ENCODE measurements at places on chromosomes 2 and 18.
A peak's percentile ranks its signal among the peaks of the same experiment; 100 is the strongest.

DNA sequence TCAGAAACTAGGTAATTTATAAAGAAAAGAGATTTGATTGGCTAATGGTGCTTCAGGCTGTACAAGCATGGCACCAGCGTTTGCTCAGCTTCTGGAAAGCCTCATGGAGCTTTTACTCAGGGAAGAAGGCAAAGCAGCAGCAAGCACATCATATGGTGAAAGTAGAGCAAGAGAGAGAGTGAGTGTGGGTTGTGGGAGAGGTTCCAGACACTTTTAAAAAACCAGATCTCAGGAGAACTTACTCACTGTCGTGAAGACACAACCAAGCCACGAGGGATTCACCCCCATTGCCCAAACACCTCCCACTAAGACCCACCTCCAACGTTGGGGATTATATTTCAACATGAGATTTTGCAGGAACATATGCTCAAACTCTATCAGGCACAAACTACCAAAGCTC is 554.6 kb upstream of the TNP1 start:
- DNase-seq, result no peak

GRCh38 chr2:17599617-17600016 is 59.1 kb downstream of the VSNL1 start:
- no peak for DNase-seq

- DNase-seq, result no peak
These were observed 40.4 kb downstream of the SERTAD2 start for GRCh38 chr2:64613276-64613675.

- no peak for DNase-seq
These were observed 62.4 kb upstream of the LTBP1 start for GRCh38 chr2:32884346-32884745.

GRCh38 chr18:76975577-76976110 is 153.3 kb downstream of the ZNF236 start:
- DNase-seq, result no peak

DNA sequence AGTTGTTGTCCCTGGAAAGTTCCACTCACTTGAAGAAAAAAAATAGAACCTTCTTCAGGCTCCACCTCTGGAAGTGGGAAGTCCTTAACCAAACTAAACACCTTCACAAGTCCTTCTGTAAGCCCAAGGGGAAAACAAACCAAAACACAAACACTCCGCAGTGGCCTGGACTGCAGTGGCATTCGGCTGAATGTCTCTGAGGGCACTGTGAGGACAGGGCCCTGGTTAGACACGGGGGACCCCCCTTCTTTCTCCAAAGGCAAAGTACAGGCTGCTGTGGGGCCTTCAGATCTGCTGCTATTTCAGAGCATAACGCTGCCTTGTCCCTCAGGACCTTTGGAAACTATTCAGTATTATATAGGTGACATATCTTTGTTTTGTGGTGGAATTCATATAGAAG is 28.1 kb downstream of the FOSL2 start:
- DNase-seq, result no peak

DNA sequence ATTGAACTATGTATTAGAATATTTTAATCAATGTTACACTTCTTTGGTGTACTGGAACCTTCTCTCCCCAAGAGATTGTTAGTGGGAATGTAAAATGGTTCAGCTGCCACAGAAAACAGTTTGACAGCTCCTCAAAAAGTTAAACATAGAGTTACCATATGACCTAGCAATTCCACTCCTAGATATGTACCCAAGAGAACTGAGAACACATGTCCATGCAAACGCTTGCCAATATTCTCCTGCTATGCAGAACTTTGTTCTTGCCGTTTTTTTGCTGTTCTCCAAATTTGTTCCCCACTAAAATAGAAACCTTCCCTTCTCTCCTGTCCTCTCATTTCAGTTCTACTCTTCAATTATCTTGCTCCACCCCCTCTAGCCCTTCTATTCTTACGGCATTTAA is 87.6 kb downstream of the PTPN2 start:
- DNase-seq, result no peak

- DNase-seq, result no peak
These were observed 17.5 kb downstream of the SLC4A3 start for GRCh38 chr2:219644801-219645480.

GRCh38 chr18:43271593-43272432 is 5.5 kb downstream of the SYT4 start:
- DNase-seq, result no peak

DNA sequence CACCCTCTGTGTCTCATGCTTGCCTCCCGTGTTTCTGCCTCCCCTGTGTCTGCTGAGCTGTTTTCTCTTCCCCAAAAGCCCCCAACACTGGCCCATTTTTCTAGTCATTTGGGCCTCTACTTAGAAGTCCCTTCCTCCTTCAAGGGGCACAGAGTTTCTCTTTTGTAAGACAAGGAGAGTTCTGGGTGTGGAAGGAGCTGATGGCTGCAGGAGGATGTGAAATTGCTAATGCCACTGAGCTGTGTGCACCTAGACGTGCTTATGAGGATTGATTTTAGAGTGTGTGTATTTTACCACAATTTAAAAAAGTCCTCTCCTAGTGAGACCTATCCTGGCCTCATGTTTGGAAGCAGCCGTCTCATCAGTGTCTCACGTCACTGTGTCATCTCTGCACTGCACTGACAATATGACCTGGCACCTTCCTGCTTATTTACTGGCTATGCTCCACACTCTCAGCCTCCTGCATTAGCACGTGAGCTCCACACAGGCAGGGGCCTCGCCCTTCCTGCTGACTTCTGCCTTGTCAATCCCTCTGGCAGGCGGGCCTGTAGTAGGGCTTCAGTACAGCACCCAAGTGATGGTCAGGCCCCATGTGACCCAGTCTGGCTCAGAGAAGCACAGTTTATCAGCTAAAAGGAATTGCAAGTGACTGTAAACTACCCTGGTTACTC is 8.0 kb upstream of the MBP start:
- DNase-seq, result no peak

- DNase-seq, result no peak
These were observed 17.5 kb downstream of the FTCDNL1 start for GRCh38 chr2:199833525-199833924.

DNA sequence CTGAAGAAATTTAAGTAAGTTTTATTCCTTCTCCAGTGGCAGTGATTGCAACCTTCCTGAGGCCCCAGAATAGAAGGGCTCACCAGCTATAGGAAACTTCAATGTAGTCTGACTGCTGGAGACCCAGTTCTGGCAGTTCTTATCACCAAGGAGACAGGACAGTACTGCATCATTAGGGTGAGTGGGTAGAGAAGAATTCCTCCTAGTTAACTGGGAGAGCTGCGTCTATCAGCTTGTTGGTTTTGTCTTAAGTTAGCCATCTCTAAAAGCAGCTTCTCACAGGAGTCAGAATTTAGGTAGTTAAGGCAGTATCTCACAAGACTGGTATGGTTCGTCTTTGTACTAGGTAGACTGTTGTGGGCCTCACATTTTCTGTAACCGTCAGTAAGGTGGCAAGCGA is 3.3 kb upstream of the MSTN start:
- DNase-seq, result no peak

DNA sequence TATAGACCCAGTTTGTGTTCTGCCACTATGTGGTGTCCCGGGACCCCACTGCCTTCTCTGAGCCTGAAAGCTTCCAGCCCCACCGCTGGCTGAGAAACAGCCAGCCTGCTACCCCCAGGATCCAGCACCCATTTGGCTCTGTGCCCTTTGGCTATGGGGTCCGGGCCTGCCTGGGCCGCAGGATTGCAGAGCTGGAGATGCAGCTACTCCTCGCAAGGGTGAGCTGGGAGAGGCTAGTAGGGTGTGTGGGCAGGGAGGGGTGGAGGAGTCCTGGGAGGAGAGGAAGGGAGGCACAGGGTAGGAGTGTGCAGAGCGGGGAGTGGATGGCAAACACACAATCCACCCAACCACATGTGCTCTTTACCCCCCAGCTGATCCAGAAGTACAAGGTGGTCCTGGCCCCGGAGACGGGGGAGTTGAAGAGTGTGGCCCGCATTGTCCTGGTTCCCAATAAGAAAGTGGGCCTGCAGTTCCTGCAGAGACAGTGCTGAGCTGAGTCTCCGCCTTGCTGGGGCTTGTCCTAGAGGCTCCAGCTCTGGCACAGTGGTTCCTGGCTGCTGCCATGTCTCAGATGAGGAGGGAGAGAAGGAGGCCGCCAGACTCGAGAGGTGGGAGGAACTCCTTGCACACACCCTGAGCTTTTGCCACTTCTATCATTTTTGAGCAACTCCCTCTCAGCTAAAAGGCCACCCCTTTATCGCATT is 16.9 kb downstream of the PRKAG3 start:
- DNase-seq, result no peak

DNA sequence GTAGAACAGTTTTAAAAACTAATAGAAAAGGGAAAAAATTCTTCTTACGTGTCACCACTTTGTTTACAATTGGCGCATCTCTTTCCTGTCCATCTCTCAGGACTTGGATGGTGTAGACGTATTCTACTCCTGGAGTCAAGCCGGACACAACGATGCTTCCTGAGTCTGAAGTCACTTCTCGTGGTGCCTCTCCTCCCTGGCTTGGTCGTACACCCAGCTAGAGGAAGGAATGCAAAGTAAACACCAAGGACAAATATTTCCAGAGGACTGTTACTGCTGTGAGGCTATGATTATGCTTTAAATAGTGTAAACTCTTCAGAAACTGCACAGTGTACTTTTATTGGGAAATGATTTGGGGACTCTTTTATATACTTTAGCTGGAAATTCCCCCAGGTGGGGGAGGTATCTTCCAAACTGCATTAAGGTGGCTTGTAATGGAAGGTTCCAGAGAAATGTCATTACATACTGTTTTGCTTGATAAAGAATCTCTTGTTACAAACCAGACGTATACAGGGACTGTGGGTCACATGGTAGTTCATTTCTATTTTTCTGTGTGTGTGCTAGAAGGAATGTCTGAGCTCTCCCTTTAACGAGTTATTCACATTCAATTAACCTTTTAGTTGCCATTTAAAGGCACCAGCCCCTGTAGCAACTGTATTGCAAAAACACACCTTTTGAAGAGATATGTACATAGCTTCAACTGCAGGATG is 38.1 kb downstream of the FN1 start:
- DNase-seq, result no peak

DNA sequence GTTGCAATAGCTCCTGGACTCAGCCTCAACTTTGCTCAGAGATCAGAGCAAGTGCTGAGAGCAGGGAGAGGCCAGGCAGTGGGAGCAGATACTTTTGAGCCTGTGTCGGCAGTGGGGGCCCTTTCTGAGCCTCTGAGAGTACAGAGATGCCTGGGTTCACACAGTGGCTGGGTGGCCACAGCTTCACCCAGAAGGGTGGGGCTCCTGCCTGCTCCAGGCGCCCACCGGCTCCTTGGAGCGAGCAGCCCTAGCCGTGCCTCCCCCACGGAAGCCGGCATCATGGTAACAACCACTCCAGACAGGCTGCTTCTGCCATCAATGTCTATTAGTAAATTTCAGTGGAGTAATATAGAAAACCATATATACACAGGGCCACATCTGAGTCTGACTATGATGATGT is 619.2 kb upstream of the SETBP1 start:
- no peak for DNase-seq

DNA sequence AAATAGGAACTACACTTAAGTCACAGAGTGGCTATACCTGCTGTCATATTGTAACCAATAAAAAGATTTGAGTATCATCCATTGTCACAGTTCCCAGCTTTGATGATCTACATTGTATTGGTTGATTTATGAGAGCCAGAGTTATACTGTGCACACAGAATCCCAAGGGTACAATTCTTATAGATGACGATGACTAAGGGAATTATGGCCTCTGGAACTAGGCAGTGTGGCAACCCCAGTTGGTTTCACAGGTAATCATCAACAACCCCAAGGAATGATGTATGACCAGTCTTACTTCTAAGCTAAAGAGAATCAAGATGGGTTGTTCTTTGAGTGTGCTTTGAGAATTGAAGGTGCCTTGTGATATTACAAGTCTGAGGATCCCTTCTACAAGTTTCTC is 217.3 kb downstream of the ETAA1 start:
- no peak for DNase-seq

- DNase-seq, result no peak
These were observed 84.4 kb downstream of the ZNF532 start for GRCh38 chr18:58949031-58949430.

GRCh38 chr2:204415406-204416181 is 129.7 kb upstream of the PARD3B start:
- no peak for DNase-seq

DNA sequence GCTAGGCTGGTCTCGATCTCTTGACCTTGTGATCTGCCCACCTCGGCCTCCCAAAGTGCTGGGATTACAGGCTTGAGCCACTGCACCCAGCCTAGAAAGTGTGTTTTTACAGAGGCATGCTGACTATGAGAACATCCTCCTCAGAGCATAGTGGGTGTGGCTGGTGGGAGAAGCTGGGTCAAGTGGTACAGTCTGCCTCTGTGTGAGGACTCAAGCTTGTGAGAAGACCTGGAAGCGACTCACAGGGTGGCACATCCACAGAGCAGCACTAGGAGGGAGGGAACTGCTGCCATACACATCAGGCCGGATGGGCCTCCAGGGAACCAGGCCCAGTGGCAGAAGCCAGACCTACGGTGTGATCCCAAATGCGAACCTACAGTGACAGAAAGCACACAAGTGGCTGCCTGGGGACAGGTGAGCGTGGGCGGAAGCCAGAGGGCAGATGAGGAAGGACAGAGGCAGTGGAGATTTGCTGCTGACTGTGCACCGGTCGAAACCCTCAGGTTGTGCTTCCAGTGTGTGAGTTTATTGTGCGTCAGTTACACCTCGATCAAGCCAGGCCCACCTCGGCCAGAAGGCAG is 8.9 kb downstream of the ARHGEF4 start:
- DNase-seq, result peak; percentile 78

GRCh38 chr2:235352541-235352940 is 141.3 kb upstream of the AGAP1 start:
- DNase-seq, result no peak

DNA sequence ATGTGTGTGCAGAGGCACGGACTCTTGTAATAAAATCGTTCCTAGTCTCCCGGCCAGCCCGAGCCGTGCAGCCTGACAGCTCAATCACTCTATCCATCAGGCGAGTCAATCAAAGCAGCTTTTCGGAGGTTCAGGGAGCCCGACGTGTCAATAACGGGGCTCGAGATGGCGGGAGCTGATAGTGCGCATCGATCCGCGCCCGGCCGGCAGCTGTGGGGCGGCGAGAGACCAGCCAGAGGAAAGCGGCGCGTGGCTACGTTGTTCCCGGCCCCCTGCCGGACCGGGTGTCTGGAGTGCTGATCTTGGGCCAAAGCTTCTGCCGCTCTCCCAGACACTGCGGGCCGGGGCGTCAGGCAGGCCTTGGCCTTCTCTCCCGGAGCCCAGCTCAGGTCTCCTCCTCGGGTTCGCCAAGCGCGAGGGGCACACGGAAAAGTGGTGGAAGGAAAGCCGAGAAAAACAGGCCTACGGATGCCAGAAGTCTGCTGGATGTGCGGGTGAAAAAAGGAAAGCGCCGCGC is 2.4 kb downstream of the EN1 start:
- DNase-seq, result no peak

- no peak for DNase-seq
These were observed 326.5 kb upstream of the SLC39A10 start for GRCh38 chr2:195330513-195330956.

DNA sequence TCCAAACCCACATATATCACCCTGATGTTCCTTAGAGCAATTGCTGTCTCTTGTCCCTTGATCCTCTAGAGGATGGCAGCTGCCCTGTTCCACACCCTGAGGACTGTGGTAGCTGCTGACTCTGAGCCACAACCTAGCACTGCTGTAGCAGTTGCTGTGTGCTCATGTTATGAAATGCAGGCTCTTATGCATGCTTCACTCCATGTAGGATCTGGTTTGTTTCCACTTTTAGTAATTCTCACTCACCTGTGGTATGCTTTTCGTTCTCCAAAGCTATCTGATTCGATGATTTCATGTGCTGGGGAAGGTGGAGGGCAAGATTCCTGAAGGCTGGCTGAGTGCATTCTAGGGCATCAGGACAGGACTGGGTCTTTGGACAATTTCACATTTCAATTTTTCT is 649.0 kb upstream of the RAB6C start:
- no peak for DNase-seq

All from H54 (cell line).